ENCODE measurements at places on chromosomes 16 and 17. TPM values are rescaled to one million over a fixed set of nuclear protein-coding genes. Genes with fewer than 3 reads are reported as not detected.

SPATA22 gene
- not detected for total RNA-seq

ABCC6 gene
- 0.94 TPM for total RNA-seq

ZG16B gene
- total RNA-seq, result not detected

SCN4A gene
- total RNA-seq, result 2.0 TPM

RTN4RL1 gene
- 0.49 TPM for total RNA-seq

PDILT gene
- total RNA-seq, result not detected

FBXL16 gene
- total RNA-seq, result 0.31 TPM

CHP2 gene
- total RNA-seq, result 7.7 TPM

AXIN2 gene
- total RNA-seq, result 11.9 TPM

DNA sequence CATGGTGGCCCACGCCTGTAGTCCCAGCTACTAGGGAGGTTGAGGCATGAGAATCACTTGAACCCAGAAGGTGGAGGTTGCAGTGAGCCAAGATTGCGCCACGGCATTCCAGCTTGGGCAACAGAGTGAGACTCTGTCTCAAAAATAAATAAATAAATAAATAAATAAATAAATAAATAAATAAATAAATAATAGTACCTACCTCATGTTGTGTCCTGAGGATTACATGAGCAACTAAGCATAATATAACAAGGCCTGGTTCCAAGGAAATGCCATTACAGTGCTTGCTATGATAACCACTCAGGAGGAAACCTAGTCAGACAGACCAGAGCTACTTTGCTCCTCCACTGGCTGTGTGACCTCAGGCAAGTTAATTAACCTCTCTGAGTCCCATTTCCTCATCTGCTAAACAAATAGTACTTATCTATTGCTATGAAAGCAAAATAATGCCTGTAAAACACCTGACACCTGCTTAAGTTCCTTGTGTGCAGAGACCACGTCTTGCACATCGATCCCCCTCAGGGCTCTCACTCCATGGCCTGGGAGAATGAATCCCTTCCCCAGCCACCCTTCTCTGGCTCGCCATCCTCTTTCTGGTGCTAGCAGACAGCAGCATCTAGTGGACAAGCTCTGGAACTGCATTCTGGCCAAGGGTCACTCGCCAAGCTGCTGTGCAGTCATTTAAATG, 7.5 kb downstream of the EPOP start:
- peak; percentile 51 for ATAC-seq

DNA sequence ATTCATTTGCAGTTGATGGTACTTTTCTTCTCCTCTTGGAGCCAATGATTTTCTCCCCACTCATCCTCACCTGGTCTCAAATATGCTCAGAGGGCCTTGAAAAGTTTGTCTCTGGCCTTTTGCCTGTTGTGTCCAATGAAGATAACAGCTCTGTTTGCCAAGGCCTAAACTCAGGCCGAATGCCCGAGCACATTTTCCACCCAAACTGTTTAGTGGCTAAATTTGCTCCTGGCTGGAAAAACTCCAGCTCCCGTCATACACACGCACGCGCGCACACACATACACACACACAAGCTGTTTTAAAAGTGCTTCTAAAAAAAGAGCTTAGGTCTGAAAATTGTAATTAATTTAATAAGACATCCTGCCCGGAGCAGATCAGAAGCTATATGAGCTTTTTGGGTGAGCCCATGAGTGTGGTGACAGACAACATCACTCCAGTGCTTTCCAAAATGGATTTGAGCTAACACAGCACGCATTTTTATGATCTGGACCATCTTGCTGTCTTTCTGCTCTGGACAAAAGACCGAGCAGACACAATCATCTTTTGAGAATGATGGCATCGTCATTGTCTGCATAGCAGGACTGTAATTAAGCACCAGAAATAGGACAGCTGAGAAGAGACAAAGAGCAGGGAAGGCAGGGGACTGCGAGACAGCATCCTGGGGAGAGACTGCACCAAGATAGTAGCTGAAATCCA, 48.9 kb downstream of the IRX6 start:
- ATAC-seq, result no peak

DNA sequence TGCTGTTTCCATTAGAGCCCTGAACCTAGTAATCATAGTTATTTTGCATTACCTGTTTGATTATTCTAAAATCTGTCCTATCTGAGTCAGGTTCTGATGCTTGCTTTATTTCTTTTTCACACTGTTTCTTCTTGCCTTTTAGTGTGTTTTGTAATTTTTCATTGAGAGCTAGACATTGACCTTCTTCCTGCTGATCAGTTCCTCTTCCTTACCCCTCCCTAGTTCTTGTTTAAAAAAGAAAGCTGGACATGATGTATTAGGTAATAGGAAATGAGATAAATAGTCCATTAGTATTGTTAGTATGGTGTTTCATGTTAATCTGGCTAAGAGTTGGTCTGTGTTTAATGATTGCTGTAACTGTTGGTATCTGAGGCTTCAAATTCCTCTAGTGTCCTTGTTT, 13.4 kb downstream of the WWP2 start:
- ATAC-seq, result no peak

DNA sequence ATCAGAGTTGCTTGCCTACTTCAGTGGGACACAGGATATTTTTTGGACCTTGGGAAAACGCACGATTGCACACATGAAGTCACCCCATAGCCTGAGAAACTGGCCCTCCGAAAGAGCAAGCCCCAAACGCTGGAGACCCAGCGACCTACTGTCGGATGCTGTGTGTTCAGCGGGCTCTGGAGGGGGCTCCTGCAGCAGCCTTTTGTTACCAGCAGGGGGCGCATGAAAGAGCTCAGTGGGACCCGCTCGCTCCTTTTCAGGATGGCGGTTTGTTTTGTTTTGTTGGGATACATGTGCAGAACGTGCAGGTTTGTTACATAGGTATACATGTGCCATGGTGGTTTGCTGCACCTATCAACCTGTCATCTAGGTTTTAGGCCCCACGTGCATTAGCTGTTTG, 28.4 kb downstream of the MYH3 start:
- ATAC-seq, result no peak

GRCh38 chr17:45038728-45039634, 12.5 kb downstream of the DCAKD start:
- no peak for ATAC-seq

GRCh38 chr16:86836503-86837129, 258.3 kb downstream of the FOXL1 start:
- ATAC-seq, result peak; percentile 30

DNA sequence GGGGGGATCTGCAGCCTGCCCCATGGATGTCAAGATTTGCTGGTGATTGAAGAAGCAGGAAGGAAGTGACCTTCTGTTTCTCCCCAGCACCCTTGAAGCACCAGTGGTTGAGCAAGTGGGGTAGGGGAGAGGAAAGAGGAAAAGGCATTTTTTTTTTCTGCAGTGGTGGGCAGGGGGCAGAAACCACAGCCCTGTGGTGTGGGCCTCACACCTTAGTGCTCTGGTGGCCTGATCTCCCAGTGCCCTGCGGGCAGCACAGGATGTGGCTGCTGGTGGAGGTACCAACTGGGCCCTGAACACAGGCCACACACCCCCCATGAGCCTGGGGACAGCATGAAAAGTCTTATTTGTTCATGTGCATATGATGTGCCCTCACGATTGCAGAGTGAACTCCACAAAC, 7.1 kb downstream of the ITGAD start:
- no peak for ATAC-seq

GRCh38 chr16:12026741-12027490, 50.4 kb downstream of the SNX29 start:
- no peak for ATAC-seq

DNA sequence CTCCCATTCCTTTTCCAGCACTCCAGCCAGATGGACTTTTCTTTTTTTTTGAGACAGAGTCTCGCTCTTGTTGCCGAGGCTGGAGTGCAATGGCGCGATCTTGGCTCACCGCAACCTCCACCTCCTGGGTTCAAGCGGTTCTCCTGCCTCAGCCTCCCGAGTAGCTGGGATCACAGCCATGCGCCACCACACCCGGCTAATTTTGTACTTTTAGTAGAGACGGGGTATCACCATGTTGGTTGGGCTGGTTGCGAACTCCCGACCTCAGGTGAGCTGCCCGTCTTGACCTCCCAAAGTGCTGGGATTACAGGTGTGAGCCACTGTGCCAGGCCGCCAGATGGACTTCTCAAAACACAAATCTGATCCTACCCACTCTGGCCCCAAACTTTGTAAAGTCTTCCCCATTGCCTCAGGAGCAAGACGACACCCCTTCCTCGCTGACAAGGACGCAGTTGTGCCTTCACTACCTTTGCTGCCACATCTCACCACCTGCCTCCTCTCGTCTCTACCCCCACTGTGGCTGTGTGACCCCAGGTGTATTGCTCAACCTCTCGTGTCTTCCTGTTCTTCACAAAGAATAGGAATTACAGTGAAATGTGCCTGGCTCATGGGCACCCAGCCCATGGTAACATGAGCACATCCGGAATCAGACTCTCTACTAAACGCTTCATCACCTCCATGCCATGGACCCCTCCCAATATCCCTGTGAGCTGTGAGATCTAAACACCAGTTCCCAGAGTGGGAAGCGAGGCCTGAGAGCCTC, 3.7 kb upstream of the BANP start:
- no peak for ATAC-seq

DNA sequence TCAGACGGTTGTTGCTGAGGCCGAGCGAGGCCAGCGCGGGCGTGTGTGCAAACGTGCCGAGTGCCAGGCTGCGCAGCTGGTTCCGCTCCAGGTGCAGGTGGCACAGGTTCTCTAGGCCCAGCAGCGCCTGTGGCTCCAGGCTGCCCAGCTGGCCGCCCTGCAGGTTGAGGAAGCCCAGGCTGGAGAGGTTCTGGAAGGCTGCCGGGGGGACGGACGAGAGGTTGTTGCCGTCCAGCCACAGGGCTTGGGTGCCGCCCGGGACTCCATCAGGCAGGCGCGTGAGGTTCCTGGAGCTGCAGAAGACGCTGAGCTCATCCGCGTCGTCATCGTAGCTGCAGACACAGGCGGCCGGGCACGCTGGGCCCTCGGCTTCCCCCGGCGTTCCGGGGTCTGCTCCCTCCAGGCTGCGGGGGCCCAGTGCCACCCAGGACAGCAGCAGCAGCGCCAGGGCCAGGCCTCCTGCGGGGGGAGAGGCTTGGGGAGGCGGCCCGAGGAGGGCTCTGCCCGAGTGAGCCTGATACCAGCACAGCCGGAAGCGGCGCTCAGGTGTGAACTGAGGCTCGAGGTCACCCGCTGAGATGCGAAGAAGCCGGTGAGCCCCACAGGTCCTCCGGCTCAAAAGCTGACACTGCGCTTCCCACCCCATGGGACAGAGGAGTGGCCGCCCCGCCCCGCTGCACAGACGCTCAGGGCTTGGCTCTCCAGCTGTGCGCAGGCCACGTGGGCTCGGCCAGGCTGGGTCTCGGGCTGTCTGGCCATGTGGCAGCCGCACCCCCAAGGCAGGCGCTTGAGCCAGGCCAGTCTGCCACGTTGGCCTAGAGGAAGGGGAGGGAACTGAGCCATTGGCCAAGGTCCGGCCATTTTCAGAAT, 1.3 kb downstream of the IGFALS start:
- ATAC-seq, result no peak

- no peak for ATAC-seq
Measured at GRCh38 chr17:21039839-21040575, 2.8 kb downstream of the USP22 start.

DNA sequence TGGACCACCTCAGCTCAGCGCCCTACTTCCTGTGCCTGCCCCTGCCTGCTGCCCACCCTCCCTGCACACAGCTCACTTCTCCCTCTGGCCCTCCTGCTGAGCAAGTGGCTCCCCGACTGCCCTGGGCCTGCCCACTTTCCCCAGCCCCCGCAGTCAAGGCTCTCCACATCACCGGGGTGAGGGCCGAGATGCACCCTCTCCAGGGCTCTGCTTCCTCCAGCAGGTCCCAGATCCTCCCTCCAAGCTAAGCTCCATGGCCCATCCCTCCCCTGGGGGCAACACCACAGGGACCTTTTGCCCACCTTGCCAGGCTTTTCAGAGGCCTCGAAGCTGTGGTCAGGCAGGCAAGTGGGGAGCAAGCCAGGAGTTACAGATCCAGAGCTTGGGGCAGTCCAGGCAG, 820.2 kb downstream of the KCNJ18 start:
- ATAC-seq, result no peak

- ATAC-seq, result no peak
Measured at GRCh38 chr17:73340093-73340596, 28.3 kb upstream of the CDC42EP4 start.

- no peak for ATAC-seq
Measured at GRCh38 chr16:11978080-11978479, 1.5 kb downstream of the SNX29 start.

DNA sequence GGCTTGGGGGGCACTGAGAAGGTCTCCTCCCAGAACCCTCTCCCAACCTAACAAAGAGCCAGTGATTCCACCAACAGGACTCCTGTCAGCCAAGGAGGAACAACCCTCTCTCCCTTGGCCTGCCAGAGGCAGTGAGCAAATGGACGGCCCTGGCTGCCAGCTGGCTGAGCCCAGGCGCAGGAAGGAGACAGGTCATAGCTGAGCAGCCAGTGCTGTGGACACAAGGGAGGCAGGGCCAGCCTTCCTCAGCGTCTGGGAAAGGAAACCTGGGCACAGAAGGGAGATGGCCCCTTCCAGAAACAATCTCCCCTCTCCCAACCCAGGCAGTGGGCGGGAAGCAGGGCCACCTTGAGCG, 2.1 kb downstream of the MPO start:
- ATAC-seq, result no peak

DNA sequence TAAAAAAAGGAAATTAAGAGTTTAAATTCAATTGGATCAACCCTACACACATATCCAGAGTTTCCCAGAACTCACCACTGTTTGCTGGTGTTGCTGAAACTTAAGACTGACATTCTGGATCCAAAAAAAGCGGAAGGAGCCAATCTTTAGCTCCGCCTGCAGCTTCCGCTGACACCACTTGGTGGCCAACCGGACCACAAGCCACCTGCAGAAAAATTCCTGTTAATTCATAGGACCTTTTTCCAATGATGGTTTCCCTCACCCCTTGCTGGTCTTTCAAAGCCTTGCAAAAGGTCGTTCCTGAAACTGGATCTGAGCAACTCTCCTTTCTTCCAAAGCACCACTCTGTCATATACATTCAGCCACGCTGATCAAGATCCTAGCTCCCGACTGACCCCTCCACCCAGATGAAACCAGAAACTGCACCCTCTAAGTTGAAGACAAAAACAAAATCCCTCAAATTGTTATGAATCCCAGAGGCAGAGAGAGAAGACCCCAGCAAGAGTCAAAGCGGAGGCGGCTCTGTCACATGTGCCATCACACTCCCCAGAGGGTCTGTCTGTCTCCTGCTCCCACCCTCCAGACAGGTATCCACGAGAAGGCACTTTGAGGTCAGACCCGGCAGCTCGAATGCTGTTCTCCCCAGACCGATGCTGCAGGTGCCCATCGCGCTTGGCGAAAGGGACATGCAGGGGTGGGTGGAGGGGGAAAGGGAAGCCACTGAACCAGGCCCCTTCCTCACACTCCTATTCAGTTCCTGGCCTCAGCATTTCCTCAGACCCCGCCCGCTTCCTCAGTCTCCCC, 773 bp downstream of the BLTP2 start:
- no peak for ATAC-seq

GRCh38 chr17:78019976-78020716, 61.6 kb downstream of the TNRC6C start:
- no peak for ATAC-seq

GRCh38 chr16:8959921-8960787, 3.6 kb downstream of the USP7 start:
- ATAC-seq, result no peak

DNA sequence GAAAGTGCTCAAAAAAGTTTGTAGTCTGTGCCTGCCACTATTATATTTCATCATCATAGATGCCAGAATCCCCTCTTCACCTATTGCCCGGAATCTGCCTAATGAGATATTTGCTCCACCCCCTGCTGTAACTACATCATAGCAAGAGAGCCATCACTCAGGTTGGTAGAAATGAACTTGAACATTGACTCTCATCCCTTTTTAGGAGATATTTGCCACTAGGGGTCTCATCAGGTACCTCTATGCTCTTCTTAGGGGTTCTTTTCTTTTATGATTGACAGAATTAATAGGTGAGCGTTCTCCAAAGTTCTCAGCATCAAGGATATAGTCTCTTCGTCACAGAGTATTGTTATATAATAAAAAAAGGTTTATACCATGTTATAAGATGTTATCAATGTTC, 20.0 kb downstream of the ANKS4B start:
- no peak for ATAC-seq

All from motor neuron (in vitro differentiated cells).